ENCODE measurements at places on chromosomes 2 and 18.

DNA sequence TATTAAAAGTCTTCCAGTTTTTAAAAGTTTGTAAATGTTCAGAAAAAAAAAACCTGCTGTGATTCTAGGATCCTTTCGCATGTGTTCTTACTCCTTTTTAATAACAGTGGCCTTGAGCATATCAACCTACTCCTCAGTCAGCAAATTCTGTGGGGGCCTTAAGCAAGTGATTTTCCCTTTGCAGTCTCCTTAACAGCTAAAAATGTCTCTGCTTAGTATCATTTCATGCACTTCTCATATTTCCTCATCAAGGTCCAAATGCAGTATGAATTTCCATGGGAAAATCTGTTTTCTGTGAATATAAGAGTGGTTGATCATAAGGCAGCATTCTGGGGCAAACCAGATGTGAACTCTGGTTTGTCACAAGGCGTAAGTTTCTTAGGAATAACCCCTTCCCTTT, 2175.1 kb upstream of the PIK3C3 start:
- DNase-seq = no peak

DNA sequence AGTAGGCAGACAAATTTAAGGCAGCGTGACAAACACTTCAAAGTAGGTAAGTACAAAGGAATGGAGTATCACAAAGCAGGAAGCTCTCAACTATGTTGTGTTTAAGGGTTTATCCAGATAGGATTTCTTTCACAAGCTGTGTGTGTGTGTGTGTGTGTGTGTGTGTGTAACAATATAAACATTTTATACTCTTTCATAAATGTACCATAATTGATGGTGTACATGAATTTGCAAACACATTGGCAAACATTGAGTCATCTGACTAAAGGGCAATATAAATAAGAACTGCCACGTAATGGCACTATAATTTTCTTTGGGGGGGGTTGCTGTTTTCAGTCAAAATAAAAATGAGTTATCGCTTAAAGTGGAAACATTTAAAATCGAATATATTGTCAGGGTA, 1004.4 kb upstream of the DDX18 start:
- no peak for DNase-seq

DNA sequence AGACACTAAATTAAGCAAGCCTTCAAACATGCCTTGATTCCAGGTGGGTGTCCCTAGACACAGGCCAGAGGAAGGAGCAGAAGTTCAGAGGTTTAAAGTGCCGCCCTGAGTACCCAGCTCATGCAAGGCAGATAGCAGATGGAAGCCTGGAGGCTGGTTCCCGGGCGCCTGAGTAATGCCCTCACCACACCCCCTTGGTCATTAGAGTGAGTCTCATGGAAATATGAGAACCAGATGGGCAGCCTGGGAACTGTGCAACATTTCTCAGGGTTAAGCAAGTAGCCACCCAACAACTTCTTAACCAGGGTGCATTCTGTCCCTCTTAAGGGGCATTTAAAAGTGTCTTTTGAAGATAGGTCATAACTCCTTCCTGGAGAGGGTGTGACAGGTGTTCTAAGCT, 44.1 kb downstream of the TGFA start:
- peak; percentile 9 for DNase-seq

- no peak for DNase-seq
These were observed 107.8 kb upstream of the LTBP1 start for GRCh38 chr2:32838949-32839348.

- DNase-seq = peak; percentile 29
These were observed 405.8 kb downstream of the TMEM182 start for GRCh38 chr2:103167599-103167998.

- no peak for DNase-seq
These were observed 13.0 kb upstream of the DLX1 start for GRCh38 chr2:172072303-172072702.

DNA sequence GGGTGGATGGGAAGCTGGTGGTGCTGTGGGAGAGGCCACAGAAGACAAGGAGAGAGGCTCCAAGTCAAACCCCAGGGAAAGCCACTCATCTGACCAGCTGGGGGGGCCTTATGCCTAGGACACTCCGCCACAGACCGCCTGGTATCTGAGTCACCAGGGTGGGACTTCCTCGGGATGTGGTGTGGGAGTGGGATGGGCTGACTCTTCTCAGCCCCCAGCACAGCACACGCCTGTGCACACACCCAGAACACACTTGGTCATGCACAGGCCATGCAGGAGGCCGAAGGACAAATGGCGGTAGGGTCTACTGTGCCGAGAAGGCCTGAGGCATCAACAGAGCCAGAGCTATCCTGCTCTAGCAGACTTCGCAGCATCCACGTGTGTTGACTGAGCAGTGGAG, 136.4 kb downstream of the INHBB start:
- DNase-seq = no peak

- no peak for DNase-seq
These were observed 212.6 kb downstream of the EN1 start for GRCh38 chr2:118634876-118635275.

DNA sequence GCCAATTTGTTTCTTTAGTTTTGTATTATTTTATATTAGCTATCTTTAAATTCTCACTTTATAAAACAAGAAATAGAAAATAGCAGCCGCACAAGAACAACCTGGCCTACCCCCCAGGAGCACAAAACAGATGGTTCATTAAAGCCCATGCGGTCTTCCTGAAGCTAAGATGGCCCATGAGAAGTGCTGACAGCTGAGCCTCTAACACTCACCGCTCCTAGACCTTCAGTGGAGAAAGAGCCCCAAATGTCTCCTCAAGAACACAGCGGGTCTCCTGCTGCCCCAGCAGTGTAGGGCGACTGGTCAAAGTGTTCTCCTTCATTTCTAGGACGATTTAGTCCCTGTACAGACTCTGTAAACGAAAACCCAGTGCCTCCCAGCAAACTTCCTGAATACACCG, 45.1 kb downstream of the LPIN2 start:
- DNase-seq = no peak

GRCh38 chr2:216877085-216877484, 17.2 kb upstream of the TNP1 start:
- no peak for DNase-seq

DNA sequence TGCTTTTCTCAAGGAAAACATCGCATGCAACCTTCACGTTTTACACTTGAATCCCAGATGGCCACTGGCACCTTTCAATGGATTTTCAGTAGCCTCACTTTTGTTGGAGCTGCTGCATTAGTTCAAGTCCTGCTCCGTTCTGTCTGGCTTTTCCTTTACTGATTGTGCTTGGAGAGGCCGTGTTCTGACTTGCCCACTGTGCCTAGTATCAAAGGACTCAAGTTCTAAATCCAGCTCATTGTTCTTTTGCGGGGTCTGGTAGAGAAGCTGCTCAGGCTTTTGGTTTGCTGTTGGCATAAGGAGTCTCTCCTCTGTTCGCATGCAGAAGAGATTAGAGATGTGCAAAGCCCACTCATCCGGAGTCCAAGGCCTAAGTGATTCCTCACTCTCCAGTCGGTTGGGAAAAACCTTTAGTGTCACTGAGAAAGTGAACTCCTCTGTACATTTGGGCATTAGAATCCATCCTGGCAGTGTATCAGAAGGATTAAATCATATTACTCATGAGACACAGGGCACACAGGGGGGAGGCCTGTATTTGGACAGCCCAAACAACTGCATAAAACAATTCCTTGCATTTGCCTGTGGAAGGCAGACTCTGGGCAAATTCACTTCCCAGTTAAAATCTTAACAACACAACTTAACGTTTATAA, 69.7 kb downstream of the NCK2 start:
- no peak for DNase-seq

GRCh38 chr2:182416191-182416590, 10.6 kb downstream of the PDE1A start:
- no peak for DNase-seq

DNA sequence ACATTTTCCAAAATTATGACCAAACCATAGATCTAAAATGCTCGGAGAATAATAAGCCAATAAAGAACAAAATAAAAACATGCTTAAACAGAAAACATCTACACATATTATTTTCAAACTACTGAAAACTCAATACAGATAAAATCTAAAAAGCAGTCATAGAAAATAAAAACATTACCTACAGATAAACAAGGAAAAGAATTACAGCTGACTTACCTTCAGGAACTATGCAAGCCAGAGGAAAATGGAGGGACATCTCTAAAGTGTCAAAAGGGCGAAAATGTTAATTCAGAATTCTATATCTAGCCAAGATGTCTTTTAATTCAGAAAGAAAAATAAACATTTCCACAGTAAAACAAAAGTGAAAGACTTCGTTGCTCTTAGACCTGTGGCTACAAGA, 112.9 kb upstream of the GYPC start:
- DNase-seq = no peak

- peak; percentile 61 for DNase-seq
These were observed 237.0 kb downstream of the IKZF2 start for GRCh38 chr2:212914392-212914791.

GRCh38 chr18:79756826-79757225, 40.9 kb upstream of the KCNG2 start:
- DNase-seq = no peak

GRCh38 chr18:23719634-23720201, 30.5 kb downstream of the LAMA3 start:
- DNase-seq = peak; percentile 99

GRCh38 chr2:76692908-76693307, 829.3 kb downstream of the LRRTM4 start:
- DNase-seq = no peak

DNA sequence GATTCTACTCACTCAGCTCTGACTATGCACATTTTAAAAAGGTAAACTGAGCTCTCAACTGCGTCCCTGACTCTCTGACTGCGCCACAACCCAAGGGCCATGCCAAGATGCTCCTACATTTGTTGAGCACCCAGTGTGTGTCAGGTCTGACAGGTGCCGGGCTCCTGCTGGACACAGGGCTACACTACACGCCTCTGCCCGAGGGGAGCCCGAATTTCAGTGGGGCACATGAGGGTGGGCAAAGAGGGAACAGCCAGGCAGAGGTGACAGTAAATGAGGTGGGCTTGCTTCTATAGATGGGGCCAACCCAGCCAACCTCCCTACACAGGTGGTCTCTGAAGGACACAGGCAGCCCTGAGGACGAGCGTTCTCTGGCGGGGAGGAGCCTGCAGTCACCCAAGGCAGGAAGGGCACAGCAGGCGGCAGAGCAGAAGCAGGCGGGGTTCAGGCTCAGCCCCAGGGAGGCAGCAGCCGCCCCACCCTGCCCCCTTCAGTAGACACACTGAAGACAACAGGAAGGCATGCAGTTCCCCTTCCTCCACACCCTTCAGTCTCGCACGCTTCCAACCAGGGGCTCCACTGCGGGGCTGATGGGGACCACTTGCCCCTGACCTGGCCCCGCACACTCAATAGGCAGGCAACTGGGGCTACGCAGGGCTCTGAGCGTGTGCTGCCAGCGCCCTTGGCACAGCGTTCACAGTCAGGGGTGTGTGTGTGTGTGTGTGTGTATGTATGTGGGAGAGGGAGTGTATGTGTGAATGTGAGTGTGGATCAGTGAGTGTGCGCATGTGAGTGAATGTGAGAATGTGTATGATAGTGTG, 98.4 kb downstream of the UXS1 start:
- DNase-seq = no peak

- no peak for DNase-seq
These were observed 3.0 kb downstream of the POU3F3 start for GRCh38 chr2:104856973-104857261.

GRCh38 chr2:57962861-57963260, 83.7 kb upstream of the VRK2 start:
- no peak for DNase-seq

DNA sequence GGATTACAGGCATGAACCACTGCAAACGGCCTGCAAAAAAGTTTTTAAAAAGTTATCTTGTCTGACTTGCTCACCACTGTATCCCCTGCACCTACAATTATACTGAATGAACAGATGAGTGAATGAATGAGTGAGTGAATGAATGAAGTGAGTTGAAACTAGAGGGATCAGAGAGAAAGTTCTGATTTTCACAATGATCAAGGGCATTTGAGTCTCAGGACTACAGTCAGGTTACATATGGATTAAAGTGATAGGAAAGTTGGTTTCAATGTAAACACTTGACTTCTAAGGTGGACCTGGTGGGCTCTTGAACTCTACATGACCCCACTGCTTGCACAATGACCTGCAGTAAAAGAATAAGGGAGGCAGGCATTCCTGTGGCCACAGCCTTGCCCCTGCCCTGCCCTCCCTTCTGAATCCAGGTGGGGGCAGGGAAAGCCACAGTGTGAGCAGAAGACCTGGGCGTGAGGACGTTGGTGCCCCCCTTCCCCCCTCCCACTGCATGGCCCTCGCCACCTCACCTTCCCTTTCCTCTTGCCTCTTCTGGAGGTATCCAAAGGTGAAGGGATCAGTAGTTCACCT, 10.7 kb downstream of the C2orf80 start:
- no peak for DNase-seq

DNA sequence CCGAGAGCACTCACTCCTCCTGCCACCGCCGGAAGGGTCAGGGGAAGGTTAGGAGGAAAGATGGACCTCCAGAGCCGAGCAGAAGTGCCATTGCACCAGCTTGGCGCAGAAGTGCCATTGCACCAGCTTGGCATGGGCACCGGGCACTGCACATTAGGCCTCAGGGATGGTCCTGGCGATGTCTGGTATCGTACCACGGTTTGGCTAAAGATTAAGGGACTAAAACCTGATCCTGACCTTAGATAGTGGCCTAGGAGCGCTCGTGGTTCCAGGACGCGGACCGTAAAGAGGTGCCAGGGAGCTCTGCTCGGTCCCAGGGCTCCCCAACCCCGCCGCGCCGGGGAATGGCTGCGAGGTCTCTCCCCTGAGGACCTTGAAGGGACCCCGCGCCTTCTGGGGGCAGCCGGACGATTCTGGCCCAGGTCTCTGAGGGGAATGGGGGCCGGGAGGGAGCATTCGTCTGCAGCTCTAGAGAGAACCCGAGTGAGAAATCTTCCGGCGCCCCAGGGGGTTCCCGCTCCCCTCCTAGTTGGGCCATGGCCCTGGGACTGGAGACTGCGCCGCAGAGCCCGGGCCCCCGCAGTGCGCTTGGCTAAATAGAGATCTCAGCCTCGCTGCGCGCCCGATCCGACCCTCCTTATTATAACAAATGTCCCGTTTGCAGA, 1.8 kb downstream of the PAX8 start:
- peak; percentile 30 for DNase-seq

- no peak for DNase-seq
These were observed 49.8 kb upstream of the LGALSL start for GRCh38 chr2:64404002-64404731.

DNA sequence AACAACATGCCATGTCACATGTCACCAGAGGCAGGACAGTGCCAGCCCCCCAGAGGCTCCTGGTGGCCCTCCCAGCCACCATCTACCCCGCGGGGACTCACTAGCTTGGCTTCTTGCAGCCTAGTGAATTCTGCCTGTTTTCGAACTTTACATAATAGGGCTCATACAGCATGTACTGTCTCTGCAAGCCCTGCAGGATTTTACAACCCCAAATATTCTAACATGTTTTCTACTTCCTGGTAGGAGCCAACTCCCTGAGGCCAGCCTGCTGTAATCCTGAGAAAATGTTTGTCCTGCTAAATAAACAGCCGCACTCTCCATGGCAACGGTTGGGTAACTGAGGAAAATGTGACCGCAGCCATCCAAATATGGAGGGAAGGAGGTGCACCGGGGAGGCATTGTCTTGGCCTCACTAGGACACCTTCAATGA, 2.7 kb downstream of the PER2 start:
- DNase-seq = peak; percentile 97

Data from kidney tubule cell (primary cell).